ENCODE measurements at places on chromosomes 4 and X.

DNA sequence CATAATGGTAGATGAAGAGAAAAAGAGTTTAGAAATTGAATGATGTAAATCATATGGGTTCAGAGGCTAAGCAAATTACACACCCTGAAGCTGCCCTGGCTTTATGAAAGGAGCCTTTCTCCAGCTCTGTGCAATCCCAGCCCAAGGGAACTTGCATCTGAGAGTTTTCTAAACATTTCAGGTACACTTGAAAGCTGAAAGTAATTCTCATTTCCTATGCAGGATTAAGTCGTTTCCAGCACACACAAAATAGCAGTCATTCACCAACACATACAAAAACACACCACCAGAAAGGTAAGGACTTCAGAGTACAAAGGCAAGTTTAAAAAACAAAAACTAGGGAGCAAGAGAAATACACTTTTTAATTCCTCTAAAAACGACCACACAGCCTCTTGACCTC lies 1.7 kb downstream of the PDGFC start:
- no peak for DNase-seq

- DNase-seq: peak; percentile 13
Measured at GRCh38 chrX:9885150-9885549, 82.0 kb upstream of the CLDN34 start.

DNA sequence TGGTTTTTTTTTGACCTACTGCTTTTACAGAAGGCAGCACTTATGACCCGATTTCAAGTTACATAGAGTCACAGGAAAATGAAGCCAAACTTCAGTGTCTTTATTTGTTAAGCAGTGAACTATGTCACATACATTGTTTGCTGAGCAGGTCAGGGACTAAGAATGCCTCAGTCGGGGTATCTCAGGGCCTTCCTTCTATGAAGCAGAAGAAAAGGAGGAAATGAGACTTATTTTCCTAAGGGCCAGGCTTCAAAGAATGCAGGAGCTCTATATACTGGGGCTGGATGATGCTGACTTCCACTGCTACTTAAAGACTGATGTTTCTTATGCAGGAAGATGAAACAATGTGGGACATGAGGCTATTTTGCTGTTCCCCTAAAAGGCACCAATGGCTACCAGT lies 558.4 kb upstream of the IGFBP7 start:
- DNase-seq: no peak

- no peak for DNase-seq
Measured at GRCh38 chr4:151850791-151851213, 90.0 kb upstream of the GATB start.

GRCh38 chr4:100799761-100800539 lies 282.1 kb upstream of the EMCN start:
- DNase-seq: no peak
